ENCODE measurements at places on chromosomes 2 and 18.

DNA sequence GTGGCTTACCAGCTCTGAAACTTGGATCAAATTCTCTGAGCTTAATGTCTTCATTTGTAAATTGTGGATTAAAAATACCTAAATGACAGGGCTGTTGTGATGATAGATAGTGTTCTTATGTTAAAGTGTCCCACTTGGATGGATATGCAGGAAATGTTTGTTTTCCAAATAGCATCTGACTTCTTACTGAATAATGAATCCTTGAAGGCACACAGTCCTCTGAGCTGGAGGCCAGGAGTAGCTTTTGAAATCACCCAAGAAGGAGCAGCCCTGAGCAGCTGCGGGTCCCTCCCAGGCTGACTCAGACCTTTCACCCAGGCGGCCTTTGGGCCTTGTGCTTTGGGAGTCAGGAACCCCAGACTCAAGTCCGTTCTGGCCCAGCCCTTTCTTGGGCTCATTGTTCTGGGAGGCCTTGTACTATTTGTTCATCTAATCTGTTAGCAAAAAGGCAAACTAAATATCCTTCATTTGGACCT is 173.0 kb upstream of the GATA6 start:
- DNase-seq, result no peak

DNA sequence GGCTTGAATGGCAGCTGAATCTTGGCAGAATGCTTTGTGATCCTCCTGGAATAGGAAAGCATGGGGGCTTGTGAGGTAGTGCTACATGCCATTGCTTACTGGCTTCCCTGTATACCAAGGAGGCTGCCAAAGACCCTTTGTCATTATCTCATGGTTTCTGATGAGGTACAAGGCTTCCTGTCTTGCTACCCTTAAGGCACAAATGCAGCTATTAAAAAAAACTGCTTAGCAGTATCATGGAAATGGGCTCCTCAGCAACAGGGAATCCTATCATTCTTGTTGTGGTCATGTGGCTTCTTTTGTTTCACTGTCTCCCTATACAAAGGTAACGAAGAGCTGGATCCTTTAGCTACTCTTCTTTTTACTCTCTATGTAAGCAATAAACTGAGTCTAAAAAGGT is 6.6 kb upstream of the KANSL1L start:
- DNase-seq, result no peak

- DNase-seq, result no peak
Measured at GRCh38 chr2:229230911-229231310, 40.2 kb downstream of the PID1 start.

DNA sequence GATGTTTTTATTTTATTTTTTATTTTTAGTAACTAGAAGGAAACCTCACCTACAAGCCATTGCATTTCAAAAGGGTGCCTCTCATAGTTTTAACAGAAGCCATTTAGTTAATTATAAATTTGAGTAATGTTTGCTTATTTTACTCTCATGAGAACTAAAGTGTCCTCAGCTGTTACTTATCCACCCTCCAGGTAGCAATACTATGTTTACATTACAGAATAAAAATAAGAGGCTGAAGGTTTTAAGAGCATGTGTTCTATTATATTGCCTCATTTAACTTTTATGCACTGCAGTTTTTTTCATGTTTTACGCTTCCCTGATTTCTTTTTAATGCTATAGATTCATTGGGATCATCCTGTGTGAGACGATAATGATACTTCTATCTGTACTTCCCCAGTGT is 235.5 kb downstream of the THSD7B start:
- DNase-seq, result no peak

GRCh38 chr2:69594341-69594740 is 49.2 kb downstream of the AAK1 start:
- no peak for DNase-seq

GRCh38 chr18:25658476-25658875 is 306.5 kb upstream of the ZNF521 start:
- no peak for DNase-seq

DNA sequence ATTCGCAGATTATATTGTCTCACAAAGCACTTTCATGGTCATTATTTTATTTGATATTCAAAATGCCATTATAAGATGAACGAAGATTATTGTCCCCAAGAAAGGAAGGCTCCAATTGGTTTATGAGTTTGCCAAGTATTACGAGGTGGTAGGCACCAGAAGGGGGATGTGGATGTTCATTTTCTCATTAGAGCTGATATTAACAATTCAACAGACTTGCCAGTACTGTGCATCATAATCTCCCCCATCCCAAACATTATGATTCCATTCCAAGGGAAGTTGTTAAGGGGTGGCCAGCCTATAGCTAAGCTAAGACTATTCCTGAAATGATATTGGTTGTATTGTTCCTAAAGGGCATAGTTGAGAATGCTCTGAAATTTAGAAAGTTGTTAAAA is 257.7 kb downstream of the PRKCE start:
- no peak for DNase-seq

DNA sequence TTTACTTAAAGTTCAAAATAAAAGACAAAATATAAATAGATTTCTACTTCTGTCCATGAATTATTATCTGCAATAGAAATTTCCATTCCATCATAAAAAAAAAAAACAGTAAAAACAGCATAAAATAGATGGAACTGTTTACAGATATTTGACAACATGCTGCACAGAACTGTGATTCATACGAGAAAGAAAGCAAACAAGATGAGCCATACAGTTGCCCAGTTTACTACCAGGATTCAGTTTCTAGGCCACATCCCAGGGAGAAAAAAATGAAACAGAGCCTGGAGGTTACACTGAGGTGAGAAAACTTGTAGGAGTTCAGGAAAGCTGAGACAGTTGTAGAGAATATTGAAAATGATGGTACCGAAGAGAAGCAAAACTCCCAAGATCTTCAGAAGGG is 1426.9 kb upstream of the ACVR2A start:
- no peak for DNase-seq

- DNase-seq, result no peak
Measured at GRCh38 chr18:8706791-8707555, 1.6 kb downstream of the MTCL1 start.

GRCh38 chr2:45713136-45713535 is 61.7 kb downstream of the PRKCE start:
- DNase-seq, result no peak

- DNase-seq, result no peak
Measured at GRCh38 chr2:761384-761783, 84.2 kb upstream of the TMEM18 start.

- DNase-seq, result no peak
Measured at GRCh38 chr18:46693996-46694395, 37.0 kb upstream of the LOXHD1 start.

DNA sequence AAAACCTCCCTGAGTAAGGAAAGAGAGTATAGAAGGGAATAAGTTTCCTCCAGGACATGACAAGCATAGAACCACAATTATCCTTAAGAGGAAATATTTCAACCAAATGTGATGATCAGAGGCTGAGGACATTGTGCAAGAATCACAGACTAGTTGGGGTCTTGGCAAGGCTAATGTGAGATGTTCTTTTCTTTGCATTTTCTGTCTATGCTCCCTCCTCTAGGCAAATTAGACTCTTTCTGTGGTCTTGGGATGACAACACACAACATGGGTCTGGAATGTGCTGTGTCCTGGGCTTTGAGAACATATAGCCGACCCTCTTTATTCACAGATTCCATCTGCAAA is 32.0 kb upstream of the IL1RL1 start:
- DNase-seq, result no peak

Measured in putamen (tissue), 1 donor.